ENCODE measurements at places on chromosomes 1 and 21.
A peak's percentile ranks its signal among the peaks of the same experiment; 100 is the strongest.

- DNase-seq = no peak
Measured at GRCh38 chr1:160539990-160540858, 17.2 kb upstream of the SLAMF6 start.

GRCh38 chr1:39160703-39161102, 43.8 kb upstream of the MACF1 start:
- no peak for DNase-seq

- DNase-seq = no peak
Measured at GRCh38 chr1:217586586-217586985, 44.3 kb downstream of the GPATCH2 start.

GRCh38 chr1:230120289-230120920, 53.4 kb downstream of the GALNT2 start:
- DNase-seq = no peak

- DNase-seq = no peak
Measured at GRCh38 chr1:31705080-31705866, 1.5 kb upstream of the COL16A1 start.

- no peak for DNase-seq
Measured at GRCh38 chr1:214827883-214828282, 224.9 kb downstream of the CENPF start.

- no peak for DNase-seq
Measured at GRCh38 chr21:38916214-38916964, 110.7 kb downstream of the ETS2 start.

DNA sequence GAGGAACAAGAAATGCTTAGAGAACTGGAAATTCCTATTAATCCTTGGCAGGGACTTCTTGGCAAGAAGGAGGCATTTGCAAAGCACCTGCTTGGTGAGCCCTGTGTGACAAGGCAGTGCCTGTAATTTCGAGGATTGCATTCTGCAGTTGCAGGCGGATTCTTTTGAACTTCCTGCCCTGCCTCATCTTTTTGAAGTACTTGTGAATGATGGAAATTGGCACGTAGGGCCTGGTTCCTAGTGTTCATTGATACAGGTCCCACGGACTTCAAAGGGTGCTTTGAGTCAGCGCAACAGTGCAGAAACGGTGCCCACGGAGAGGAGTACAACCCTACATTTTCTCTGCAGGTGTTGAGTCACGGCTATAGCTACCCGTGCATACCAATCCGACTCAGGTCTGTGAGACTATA, 6.4 kb downstream of the HUNK start:
- no peak for DNase-seq

- DNase-seq = peak; percentile 10
Measured at GRCh38 chr1:209307846-209308245, 275.7 kb upstream of the CAMK1G start.

DNA sequence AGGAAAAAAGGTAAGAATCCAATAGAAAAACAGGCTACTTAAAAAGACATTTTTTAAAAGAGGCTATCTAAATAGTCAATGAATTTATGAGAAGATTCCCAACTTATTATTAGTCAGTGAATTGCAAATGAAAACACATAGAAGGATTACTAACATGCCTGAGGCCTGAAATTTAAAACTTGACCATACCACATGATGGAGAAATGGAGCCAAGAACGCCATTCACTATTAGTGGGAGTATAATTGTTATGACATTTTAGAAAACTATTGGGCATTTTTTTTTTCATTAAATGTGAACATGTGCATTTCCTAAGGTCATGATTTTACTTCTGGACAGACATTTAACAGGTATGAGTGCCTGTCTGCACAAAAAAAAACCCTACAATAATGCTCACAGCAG, 24.8 kb upstream of the OR2B11 start:
- DNase-seq = no peak

- DNase-seq = no peak
Measured at GRCh38 chr1:46533179-46533864, 18.1 kb downstream of the KNCN start.

DNA sequence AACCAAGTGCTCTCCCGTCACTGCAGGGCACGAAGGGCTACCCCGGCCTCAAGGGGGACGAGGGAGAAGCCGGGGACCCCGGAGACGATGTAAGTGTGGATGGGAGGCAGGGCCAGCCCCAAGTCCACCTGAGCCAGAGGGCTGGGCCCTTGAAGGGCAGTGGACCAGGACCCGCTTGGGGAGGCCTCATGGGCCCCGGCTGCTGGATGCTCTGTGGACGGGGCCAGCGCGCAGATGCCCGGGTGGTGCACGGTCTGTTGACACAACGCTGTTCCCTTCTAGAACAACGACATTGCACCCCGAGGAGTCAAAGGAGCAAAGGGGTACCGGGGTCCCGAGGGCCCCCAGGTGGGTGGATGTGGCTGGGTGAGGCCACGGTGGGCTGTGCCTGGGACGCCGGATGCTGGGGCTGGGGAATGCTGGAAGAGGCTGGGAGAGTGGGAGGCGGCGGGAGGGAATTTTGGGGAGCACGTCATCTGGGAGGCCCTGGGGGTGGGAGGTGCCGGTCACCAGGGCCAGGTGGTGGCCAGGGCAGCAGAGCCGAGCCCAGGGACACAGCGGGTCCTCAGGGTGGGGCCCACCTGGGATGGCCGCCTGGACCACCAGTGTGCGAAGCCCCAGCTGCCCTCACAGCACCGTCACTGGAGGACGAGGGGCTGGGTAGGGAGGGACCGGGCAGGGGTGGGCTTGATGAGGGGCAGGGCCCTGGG, 17.5 kb downstream of the COL6A1 start:
- DNase-seq = no peak

DNA sequence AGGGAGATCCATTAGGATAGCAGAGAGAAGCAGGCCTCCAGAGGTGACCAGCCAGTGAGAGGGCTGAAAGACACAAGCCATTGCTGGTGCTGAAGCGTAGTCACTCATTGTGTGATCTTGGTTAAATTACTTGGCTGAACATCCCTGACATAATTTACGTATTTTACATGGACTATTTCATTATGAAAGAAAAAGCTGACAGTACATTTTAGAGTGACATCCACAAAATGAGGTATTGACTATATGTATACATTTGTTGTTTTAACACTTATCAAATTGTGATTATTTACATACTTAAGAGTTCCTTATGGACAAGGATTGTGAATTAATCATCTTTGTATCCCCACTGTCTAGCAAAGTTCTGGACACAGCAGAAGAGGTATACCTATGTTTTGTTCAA, 14.9 kb downstream of the DESI2 start:
- no peak for DNase-seq

- no peak for DNase-seq
Measured at GRCh38 chr21:27033471-27033870, 66.6 kb upstream of the ADAMTS5 start.
